ENCODE measurements at places on chromosomes 16 and 17. TPM values are rescaled to one million over a fixed set of nuclear protein-coding genes. Genes with fewer than 3 reads are reported as not detected.

DNA sequence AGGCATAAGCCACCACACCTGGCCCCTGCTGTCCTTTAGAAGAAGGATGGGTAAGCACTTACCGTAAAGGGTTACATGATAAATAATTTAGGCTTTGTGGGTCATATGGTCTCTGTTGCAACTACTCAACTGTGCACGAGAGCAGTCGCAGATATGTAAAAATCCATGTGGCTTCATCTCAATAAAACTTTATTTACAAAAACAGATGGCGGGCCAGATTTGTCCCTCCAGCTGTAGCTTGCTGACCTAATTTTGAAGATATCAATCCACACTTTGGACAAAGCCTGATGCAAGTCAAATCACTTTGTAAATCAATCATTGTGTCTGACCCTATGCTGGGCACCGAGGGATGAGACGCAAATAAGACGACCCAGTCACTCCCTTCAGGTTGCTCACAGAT, 12.1 kb downstream of the TEKT5 start:
- H3K27ac ChIP-seq = no peak overlapping the region
- H3K27me3 ChIP-seq = no peaks in the 10 kb centered on the region
- H3K4me3 ChIP-seq = no peak overlapping the region
- H3K36me3 ChIP-seq = no peaks in the 10 kb centered on the region

Gene GALK1
- 16.8 TPM for total RNA-seq

Gene SLC5A10
- total RNA-seq = not detected

DNA sequence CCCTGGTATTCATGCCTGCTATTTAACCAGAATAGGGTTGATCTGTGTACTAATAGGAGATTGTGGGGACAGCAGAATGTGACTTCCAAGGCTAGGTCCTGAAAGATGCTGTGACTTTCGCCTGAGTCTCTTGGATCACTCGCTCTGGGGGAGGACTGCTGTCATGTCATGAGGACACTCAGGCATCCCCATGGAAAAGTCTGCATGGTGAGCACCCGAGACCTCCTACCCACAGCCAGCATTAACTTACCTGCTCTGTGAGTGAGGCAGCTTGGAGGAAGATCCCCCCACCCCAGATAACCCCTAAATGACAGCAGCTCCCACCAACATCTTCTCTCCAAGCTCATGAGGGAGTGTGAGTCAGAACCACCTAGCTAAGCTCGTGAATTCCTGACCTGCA, 30.3 kb upstream of the C16orf78 start:
- H3K4me3 ChIP-seq = no peak overlapping the region
- H3K4me1 ChIP-seq = no peaks in the 10 kb centered on the region
- no peak for DNase-seq
- no peaks in the 10 kb centered on the region for H3K27me3 ChIP-seq

Gene LPCAT2
- 36.6 TPM for total RNA-seq

Gene NGFR
- 36.9 TPM for total RNA-seq

DNA sequence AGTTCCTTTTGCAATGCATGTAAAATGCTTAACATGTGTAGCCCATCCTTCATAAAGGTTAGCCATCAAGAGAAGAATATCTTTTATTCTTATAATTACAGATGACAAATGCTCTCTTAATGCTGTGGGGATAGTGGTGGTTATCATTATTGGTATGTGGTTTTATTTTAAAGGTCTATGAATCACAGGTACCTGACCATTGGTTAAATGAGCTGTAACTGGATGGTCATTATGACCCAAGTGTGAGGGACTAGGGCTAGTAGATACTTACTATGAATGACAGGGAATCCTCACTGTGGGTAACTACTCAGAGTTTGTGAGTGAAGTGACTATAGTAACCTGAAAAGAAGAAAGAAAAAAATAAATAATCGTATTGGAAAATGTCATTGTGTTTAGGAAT, 78.8 kb downstream of the CDRT15 start:
- no peak overlapping the region for H3K27ac ChIP-seq
- no peaks in the 10 kb centered on the region for H3K4me1 ChIP-seq
- no peaks in the 10 kb centered on the region for H3K36me3 ChIP-seq
- DNase-seq = no peak

DNA sequence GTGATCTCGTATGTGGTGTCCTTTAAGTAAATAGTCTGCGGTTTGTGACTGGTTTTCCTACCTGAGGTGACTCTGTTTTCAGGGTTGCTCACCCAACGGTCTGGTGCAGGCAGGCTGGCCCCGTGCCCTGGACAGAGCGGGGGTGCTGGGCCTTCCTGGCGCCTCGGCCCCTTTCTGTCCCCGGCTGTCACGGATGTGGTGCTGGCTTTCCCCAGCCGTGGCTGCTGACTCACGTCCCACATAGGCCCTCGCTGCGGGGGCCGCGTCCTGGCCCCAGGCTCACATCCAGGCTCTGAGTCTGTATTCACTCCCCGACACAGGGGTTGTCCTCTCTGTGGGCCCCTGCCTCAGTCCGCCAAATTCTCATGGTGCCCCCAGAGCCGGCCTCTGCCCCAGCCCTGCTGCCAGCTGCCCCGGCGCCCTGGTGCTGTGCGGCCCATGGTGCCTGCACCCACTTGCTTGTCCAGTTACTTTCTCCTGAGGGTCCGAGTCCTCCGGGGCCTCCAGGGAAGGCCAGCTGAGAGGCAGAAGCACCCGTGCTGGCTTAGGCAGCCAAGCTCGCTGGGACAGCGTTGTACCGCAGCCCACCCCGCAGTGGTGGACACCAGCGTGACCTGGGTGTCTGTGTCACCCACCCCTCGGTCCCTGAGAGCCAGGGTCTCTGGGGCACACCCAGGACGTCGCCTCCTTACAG, 5.9 kb downstream of the CHMP6 start:
- H3K36me3 ChIP-seq = peaks cover 10% of the 10 kb centered on the region
- H3K4me1 ChIP-seq = no peaks in the 10 kb centered on the region
- DNase-seq = no peak
- no peak overlapping the region for H3K4me3 ChIP-seq
- H3K27me3 ChIP-seq = no peaks in the 10 kb centered on the region

Gene CACNG5
- not detected for total RNA-seq

Gene RUNDC3A
- 0.75 TPM for total RNA-seq

DNA sequence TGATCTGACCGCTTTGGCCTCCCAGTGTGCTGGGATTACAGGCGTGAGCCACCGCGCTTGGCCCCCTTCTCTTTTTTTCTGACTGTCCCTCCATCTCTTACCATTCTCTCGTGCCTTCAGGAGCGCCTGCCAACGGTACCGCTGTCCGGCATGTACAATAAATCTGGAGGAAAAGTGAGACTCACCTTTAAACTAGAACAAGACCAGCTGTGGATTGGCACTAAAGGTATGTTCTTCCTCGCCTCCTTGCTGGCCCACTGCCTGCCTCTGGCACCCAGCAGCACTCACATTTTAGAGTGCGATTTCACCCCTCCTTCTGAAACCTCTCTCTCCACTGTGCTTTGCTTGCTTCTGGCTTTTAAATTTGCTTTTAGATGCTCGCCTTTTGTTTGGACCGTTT, 5.0 kb downstream of the UBFD1 start:
- peaks cover 15% of the 10 kb centered on the region for H3K36me3 ChIP-seq
- no peaks in the 10 kb centered on the region for H3K27me3 ChIP-seq
- H3K27ac ChIP-seq = no peak overlapping the region
- H3K4me3 ChIP-seq = no peak overlapping the region
- DNase-seq = no peak
- H3K4me1 ChIP-seq = peaks cover 2% of the 10 kb centered on the region

Gene HOXB3
- total RNA-seq = 62.9 TPM

DNA sequence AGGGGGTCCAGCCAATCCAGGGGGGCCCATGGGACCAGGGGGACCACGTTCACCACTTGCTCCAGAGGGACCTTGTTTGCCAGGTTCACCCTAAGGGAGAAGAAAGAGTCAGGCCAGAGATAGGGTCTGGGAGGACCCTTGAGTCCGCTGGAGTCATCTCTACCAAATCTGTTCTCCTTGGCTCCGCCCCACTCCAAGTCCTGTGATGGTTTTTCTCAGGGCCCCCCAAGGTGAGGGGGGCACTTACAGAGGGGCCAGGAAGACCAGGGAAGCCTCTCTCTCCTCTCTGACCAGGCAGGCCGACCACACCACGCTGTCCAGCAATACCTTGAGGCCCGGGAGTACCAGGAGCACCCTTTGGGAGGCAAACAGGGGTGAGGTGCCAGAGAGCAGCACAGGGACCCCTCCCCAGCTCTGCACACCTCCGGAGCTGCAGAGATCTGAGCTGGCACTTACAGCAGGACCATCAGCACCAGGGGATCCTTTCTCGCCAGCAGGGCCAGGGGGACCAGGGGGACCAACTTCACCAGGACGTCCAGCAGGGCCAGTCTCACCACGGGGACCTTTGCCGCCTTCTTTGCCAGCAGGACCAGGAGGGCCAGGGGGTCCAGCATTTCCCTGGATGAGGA, 12.4 kb downstream of the COL1A1 start:
- peak overlapping the region; percentile 47 for H3K27ac ChIP-seq
- no peaks in the 10 kb centered on the region for H3K27me3 ChIP-seq
- no peak for DNase-seq
- H3K36me3 ChIP-seq = peaks cover 7% of the 10 kb centered on the region
- no peaks in the 10 kb centered on the region for H3K4me1 ChIP-seq

- H3K27ac ChIP-seq = no peak overlapping the region
- H3K4me3 ChIP-seq = no peak overlapping the region
- no peaks in the 10 kb centered on the region for H3K4me1 ChIP-seq
- DNase-seq = no peak
- H3K27me3 ChIP-seq = no peaks in the 10 kb centered on the region
Observed at GRCh38 chr16:87180069-87180468, 137.1 kb downstream of the C16orf95 start.

- no peaks in the 10 kb centered on the region for H3K36me3 ChIP-seq
- H3K27ac ChIP-seq = no peak overlapping the region
- no peak overlapping the region for H3K4me3 ChIP-seq
- no peak for DNase-seq
- H3K4me1 ChIP-seq = no peaks in the 10 kb centered on the region
- no peaks in the 10 kb centered on the region for H3K27me3 ChIP-seq
Observed at GRCh38 chr17:20116683-20117309, 107.6 kb downstream of the SPECC1 start.

Gene CASKIN2
- total RNA-seq = 63.4 TPM

- no peaks in the 10 kb centered on the region for H3K27me3 ChIP-seq
- no peaks in the 10 kb centered on the region for H3K36me3 ChIP-seq
- H3K27ac ChIP-seq = no peak overlapping the region
- no peak for DNase-seq
- no peak overlapping the region for H3K4me3 ChIP-seq
Observed at GRCh38 chr17:61783556-61784304, 79.6 kb downstream of the BRIP1 start.

GRCh38 chr17:73261617-73261951, at the start of gene CPSF4L:
Gene CPSF4L, minus strand, starts transcription at chr17:73261880. Its CDS starts 62 bp downstream, at chr17:73261818.
- no peaks in the 10 kb centered on the region for H3K36me3 ChIP-seq
- no peak within 1 kb of the TSS for H3K4me3 ChIP-seq
- no peaks in the 10 kb centered on the region for H3K4me1 ChIP-seq
- no peak within 1 kb of the TSS for H3K27ac ChIP-seq

Gene SPATA22
- not detected for total RNA-seq

Gene RNU2-1
- total RNA-seq = 5,422 TPM

Gene CEMP1
- total RNA-seq = not detected

- peaks cover 7% of the 10 kb centered on the region for H3K36me3 ChIP-seq
- no peak for DNase-seq
Observed at GRCh38 chr16:89549007-89549700, 11.3 kb upstream of the RPL13 start.

DNA sequence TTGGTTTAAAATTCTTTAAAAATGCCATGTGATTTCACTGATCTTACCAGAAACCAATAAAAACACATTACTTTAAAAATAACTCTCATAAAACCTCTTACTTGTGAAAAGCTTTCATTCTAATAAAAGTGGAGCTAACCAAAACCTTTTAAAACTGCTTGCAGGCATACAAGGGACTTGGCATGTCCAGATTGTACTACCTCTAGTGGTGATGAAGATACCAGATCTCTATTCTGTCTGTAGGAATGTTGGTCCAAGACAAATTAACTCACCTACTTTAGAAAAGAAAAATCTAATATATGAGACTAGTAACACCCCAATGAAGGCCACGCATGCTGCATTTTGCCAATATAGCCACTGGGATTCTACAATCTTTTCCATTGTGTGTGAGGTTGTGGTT, 151.0 kb upstream of the SALL1 start:
- no peaks in the 10 kb centered on the region for H3K4me1 ChIP-seq
- no peak overlapping the region for H3K4me3 ChIP-seq
- H3K36me3 ChIP-seq = no peaks in the 10 kb centered on the region
- H3K27me3 ChIP-seq = peaks cover 1% of the 10 kb centered on the region
- no peak for DNase-seq

Gene ZNF286A
- 13.5 TPM for total RNA-seq

DNA sequence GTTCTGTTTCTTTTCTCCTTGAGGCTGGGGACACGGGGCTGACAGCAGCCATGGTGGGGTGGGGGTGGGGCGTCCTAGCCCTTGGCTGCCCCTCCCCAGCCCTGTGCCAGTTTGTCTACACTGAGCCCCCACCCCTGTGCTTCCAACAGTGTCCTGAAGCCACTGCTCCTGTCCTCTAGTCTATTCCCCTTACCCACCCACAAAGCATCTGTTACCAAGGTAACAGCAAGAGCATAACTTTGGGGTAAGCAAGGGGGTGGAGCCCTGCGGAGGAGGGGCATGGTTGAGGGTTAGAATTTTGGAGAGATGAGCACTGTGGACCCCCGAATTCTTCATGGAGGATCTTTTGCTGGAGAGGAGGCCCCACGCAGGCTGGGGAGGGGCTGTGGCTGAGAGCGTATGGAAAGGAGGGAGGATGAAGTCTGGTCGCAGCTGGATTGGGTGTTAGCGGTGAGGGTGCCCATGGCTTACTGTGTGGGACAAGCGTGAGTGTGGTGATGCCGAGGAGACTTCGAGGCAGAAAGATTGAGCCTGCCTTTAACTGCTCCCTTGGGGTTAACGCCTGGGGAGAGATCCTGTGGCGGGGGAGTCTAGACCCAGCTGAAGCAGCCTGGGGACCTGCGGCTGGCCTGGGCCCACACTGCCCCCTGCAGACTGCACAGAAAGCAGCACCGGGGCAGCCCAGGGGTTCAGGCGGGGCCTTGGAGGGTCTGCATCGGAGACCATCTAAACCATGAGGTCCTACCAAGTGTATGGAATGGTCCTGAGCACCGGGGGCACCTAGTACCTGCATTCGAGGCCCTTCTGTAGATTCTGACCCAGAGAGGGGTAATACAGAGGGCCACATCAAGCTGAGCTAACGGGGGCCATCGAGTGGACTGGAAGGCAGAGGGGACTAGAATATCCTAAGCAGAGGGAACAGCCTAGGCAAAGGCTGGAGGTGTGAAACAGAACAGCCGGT, 6.1 kb upstream of the STAC2 start:
- no peaks in the 10 kb centered on the region for H3K27me3 ChIP-seq
- no peak overlapping the region for H3K4me3 ChIP-seq
- H3K36me3 ChIP-seq = no peaks in the 10 kb centered on the region
- H3K27ac ChIP-seq = no peak overlapping the region
- H3K4me1 ChIP-seq = no peaks in the 10 kb centered on the region

DNA sequence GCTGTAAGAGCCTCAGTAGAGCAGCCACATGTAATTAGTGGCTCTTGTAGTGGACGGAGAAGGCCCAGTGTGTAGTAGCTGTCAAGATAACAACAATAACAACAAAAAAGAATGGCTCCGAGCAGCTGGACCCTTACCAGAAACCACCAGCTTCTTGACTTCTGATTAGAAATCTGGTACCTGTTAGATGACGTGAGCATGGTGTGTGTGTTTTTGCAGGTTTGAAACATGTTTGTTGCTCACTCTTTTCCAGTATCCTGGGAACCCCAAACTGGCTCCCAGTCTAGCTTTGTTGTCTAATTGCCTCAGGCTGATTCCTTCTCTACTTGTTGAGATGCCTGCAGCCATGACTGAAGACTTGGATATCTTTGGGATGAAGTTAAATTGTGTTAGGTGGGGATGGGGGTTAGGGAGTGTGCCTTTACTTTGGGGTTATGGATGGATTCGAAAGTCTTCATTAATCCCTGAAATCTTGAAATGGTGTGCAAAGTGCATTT, 21.0 kb downstream of the IGF2BP1 start:
- no peak overlapping the region for H3K4me3 ChIP-seq
- H3K27me3 ChIP-seq = no peaks in the 10 kb centered on the region
- DNase-seq = no peak
- H3K36me3 ChIP-seq = no peaks in the 10 kb centered on the region

Gene EPOP
- total RNA-seq = 1.5 TPM

Data from aorta (tissue), 5 donors.